ENCODE measurements at places on chromosomes 5 and 9.

GRCh38 chr9:114516913-114517312 lies 11.6 kb upstream of the WHRN start:
- DNase-seq, result no peak

DNA sequence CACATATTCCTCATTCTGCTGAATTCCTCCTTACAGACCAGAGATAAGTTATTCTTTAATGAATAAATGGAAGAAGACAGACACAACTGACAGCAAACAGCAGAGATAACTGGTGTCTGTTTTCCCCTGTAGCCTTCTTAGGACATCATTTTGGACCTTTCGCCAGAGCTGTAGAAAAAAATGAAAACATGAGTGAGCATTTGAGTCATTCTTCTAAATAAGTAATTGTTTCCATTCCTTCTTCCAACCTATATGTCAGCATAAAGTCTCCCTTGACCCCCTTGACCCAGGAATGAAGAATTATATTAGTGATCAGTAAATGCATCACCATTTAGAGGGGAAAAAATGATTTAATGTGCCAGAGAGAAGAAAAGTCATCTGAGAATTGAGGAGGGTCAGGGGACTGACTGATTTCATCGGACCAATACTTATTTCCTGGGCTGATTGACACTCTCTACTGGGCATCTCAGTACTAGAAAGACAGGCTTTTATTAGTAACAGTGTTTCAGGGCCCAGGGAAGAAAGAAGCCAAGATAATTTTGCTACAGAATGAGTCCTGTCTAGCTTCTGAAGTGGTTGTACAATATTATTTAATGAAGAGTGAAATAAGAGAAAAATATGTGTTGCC lies 597.0 kb downstream of the PSAT1 start:
- DNase-seq, result no peak

GRCh38 chr5:95853490-95853889 lies 31.0 kb upstream of the GLRX start:
- DNase-seq, result no peak

- no peak for DNase-seq
Measured at GRCh38 chr5:155466851-155467250, 453.3 kb downstream of the KIF4B start.

DNA sequence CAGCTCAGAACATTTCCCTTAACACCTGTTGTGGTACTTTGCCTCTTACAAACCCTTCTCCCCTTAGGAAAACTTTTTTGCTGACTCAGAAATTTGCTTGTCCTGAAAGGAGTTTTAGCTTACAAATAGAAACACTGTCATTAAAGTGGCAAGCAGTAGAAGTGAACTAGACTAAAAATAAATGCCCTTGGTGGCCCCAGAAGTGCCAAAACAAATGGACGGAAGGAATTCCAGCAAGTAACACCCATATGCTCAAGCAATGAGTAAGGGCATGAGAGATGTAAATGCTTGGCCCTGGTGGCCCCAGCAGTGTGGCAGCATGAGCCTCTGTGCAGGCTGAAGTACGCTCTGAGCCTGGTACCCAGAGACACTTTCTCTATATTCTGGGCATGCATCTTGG lies 8.6 kb downstream of the VLDLR start:
- DNase-seq, result no peak

DNA sequence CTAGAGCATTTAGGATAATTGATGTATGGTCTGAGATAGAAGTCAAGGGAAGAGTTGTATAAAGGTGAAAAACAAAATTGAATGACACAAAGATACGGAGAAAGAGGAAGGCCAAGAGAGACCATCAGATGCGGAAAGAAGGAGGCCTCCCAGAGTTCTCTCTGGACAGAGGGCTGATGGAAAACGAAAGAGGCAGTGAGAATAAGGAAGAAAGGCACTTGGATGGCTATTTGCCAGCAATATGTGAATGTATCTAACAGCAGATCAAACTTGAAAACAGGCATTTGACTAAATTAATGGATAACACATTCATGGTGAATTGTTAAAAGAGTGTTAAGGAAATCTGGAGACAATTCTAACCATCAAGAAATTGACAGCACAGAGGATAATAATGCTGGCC lies 2.4 kb upstream of the DOCK8 start:
- no peak for DNase-seq

DNA sequence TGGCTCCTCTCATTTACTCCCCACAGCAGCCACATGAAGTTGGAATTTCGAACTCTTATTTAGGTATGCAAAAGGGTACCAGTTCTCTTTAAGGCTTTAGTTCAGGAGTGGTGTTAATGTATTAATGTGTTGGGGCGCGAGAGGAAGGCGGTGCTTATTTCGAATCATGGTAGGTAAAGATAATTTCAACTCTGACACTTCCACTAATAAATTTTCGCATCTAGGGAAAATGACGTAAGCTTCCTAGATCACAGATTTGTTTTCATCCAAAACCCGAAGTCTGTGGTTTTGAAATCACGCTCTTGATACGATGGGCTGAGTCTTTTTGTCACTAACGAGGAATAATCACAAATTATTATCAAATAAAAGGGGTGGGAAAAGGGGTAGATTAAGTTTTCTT lies 681 bp downstream of the PPWD1 start:
- no peak for DNase-seq

- DNase-seq, result no peak
Measured at GRCh38 chr9:11366585-11367129, 753.9 kb upstream of the PTPRD start.
